T-helper 2 cell treated with Interferon-gamma antibody and Interleukin-4, amounts not matched to agents 5 μg/mL and 100 μg/mL, for 36 hours (primary cell): ENCODE measurements at places on chromosomes 1 and 21.

DNA sequence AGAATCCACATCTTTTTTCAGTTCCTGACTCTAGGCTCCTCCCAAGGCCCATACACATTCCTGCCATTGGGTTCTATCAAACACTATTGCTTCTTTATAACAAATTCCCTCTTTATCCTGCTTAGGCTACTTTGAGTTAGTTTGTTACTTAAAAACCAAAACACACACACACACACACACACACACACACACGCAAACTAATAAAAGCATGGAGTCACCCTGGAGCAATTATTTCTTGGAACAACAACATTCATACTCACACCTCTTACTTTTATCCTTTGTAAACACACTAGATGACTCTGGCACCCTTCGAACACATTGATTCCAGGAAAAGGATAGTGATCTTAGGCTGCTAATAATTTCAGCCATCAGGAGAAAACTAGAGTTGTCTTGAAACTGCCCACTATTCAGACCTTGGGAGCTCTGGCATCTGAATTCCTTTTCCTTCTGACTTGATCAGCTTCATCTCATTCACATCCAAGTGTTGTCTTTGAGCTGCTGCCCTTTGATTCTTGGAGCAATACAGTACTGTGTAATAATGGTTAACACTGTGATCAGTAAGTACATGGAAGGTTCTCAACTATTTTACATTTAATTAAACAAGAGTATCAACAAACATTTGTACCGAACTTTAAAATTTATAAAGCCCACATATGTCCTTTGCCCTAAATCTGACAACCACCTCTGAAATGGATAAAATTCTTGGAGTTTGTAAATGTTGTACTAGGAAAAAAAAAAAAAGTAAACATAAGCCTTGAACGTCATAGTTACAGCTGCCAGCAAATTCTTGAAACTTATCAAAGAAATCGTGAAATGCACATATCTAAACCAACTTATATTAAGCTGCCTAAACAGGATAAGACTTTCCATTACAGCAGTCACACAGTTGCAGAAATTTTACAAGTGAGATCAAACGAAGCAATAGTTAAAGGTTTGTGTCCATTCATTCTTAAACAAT is 2.8 kb upstream of the SEC22B start:
- no peak overlapping the region for H3K27ac ChIP-seq
- peaks cover 4% of the 10 kb centered on the region for H3K4me1 ChIP-seq
- DNase-seq, result no peak
- peaks cover 2% of the 10 kb centered on the region for H3K27me3 ChIP-seq
- H3K36me3 ChIP-seq, result peaks cover 8% of the 10 kb centered on the region

DNA sequence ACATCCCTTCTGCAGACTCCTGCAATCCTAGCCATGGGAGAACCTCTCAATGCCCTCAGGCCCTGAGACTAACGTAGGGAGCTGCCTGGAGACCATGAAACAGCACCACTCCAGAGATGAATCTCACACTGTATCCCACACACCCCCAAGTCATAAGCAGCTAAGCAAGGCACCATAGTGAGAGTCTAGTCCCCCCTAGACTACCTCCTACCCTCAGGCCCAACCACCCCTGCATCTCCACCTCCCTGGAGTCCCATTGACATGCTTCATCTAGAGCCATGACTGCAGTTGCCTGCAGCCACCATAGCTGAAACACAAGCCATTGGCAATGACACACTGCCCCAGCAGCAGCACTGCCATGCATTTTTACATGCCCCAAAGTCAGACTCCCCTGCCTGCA is 17.4 kb downstream of the SPRR2G start:
- H3K27ac ChIP-seq, result no peak overlapping the region
- no peak overlapping the region for H3K4me3 ChIP-seq
- peaks cover 11% of the 10 kb centered on the region for H3K27me3 ChIP-seq
- DNase-seq, result no peak

- DNase-seq, result no peak
- H3K27me3 ChIP-seq, result peaks cover 12% of the 10 kb centered on the region
- H3K27ac ChIP-seq, result no peak overlapping the region
- no peaks in the 10 kb centered on the region for H3K36me3 ChIP-seq
- no peak overlapping the region for H3K4me3 ChIP-seq
Observed at GRCh38 chr1:207424570-207425131, 29.5 kb upstream of the CR2 start.

DNA sequence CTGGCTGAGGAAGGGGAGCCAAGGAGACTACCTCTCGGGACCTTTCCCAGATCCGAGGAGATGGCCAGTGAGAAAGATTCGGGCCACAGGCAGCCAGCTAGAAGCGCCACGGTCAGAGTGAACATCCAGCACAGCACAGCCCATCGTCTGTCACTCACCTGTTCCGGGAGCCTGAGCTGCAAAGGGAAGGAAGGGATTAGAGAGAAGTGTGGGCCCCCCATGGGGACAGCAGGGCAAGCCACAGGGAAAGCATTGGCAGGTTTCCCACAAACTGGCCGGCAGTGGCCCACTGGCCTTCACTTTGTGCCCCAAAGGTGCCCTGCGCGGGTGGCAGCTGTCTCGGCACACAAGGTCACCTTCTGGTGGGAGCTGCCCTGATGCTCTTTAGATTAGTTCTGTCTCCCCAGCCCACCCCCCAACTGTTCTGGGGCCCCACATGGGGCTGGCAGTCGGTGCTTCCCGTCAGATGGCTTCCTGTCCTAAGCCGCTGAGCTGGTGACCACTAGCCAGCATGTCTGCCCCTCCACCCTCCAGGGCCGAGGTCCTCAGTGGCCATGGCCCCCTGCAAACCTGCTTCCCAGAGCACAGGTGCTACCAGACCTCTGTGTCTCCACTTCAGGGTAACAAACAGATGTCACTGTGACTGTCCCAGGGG is 56.7 kb downstream of the LACTBL1 start:
- peaks cover 2% of the 10 kb centered on the region for H3K27me3 ChIP-seq

GRCh38 chr21:36162631-36163030 is 6.0 kb downstream of the DOP1B start:
- DNase-seq, result no peak
- H3K36me3 ChIP-seq, result peaks cover 19% of the 10 kb centered on the region
- no peak overlapping the region for H3K4me3 ChIP-seq
- H3K27me3 ChIP-seq, result no peaks in the 10 kb centered on the region

DNA sequence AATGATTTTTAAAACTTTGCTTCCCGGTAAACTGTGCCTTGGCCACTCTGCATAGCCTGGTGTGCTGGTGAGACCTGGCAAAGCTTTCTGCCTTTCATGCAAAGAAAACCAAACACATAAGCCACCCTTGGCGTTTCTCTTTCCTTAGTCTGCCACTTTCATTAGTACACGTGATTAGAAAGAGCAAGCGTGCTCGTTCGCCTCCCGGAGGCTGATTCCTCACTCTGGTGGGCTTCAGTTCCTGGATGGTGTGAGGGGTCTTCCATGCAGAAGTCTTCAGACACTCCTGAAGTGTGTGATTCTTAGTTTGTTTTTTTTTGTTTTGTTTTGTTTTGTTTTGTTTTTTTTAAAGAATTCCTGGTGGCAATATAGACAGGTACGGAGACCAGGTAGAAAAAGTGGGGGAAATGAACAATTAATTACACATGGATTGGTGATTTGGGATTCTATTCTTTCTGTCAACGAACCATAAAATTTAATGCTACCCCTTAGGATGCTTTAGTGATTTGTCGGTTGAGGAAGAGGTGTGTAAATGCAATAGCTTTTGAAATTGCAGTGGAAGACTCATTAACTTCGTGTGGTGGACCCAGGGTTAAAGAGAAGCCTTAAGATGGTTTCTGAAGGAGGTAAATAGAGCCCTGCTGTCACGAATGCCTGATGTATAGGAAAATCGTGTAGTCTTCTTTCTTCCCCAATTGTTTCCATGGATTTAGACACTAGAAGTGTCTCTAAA is 2.1 kb downstream of the GALNT2 start:
- peak overlapping the region; percentile 87 for H3K27ac ChIP-seq
- no peak for DNase-seq
- H3K4me1 ChIP-seq, result peaks cover 36% of the 10 kb centered on the region

DNA sequence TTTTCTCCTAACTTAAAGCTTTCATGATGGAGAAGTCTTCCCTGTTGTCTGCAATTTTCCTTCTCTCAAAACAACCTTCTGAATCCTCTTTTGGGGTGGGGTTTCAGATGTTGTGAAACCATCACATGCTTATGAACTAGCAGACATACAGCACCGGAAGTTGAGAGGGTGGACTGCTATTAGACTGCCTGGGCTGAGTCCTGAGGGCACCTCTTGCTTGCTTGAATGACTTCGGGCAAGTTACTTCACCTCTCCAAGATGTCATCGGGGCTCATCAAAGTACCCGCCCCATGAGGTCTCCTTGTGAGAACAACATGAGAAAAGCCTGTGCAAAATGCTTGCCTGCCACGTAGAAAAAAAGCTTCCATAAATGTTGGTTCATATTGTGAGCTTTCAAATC is 89.6 kb downstream of the CCDC185 start:
- H3K36me3 ChIP-seq, result no peaks in the 10 kb centered on the region
- peaks cover 4% of the 10 kb centered on the region for H3K4me1 ChIP-seq
- peaks cover 26% of the 10 kb centered on the region for H3K27me3 ChIP-seq
- peak overlapping the region; percentile 62 for H3K4me3 ChIP-seq

DNA sequence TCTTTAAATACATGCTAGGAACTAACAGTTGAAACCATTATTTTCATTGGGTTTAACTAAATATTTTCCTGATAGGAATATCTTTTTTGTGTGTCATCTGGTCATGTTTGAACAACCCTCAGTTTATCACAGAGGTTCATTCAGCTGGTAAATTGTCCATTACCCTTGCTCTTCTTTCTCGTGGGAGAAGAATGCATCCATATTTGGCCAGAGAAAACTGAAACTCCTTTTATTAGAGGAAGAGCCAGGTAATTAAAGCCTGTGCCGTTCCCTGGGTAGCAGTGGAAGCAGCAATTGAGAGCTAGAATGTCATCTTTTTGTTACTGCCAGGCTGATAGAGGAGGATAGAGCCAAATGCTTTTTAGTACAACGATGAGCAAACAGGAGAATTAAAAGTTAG is 587.2 kb upstream of the ZRANB2 start:
- no peak overlapping the region for H3K4me3 ChIP-seq
- H3K27ac ChIP-seq, result no peak overlapping the region
- H3K4me1 ChIP-seq, result no peaks in the 10 kb centered on the region
- H3K27me3 ChIP-seq, result no peaks in the 10 kb centered on the region
- H3K36me3 ChIP-seq, result no peaks in the 10 kb centered on the region

GRCh38 chr1:216721863-216722262 is 1.4 kb downstream of the ESRRG start:
- no peak overlapping the region for H3K27ac ChIP-seq
- H3K27me3 ChIP-seq, result peaks cover 14% of the 10 kb centered on the region
- no peaks in the 10 kb centered on the region for H3K36me3 ChIP-seq

- H3K4me3 ChIP-seq, result no peak overlapping the region
- H3K36me3 ChIP-seq, result no peaks in the 10 kb centered on the region
- no peak overlapping the region for H3K27ac ChIP-seq
- no peaks in the 10 kb centered on the region for H3K4me1 ChIP-seq
- H3K27me3 ChIP-seq, result peaks cover 20% of the 10 kb centered on the region
Observed at GRCh38 chr1:94580367-94581115, 39.0 kb upstream of the F3 start.

GRCh38 chr1:229258031-229258756 is 12.7 kb upstream of the RAB4A start:
- no peaks in the 10 kb centered on the region for H3K36me3 ChIP-seq
- peaks cover 25% of the 10 kb centered on the region for H3K4me1 ChIP-seq
- peak overlapping the region; percentile 6 for H3K4me3 ChIP-seq
- peaks cover 5% of the 10 kb centered on the region for H3K27me3 ChIP-seq

DNA sequence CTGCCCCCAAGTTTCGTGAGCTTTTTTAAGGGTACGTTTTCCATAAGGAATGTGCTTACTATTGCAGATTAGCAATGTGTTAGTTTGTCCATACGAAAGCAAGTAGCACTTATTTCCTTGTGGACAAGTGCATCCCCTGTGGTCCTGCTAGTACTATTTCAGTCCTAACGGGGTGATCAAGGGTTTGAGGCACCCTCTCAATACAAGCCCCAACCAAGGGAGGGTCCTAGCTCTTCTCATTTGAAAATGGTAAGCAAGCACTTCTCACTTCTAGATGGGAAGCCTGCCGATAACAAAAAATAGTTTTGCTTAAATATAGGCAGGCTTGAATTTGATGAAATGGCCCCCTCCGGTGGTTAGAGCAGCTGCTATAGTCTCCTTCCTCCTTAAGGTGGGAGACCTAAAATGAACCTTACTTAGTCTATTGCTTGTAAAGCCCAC is 64.0 kb upstream of the HMCN1 start:
- peaks cover 40% of the 10 kb centered on the region for H3K4me1 ChIP-seq
- DNase-seq, result no peak
- no peaks in the 10 kb centered on the region for H3K27me3 ChIP-seq
- H3K36me3 ChIP-seq, result peaks cover 4% of the 10 kb centered on the region
- no peak overlapping the region for H3K4me3 ChIP-seq

DNA sequence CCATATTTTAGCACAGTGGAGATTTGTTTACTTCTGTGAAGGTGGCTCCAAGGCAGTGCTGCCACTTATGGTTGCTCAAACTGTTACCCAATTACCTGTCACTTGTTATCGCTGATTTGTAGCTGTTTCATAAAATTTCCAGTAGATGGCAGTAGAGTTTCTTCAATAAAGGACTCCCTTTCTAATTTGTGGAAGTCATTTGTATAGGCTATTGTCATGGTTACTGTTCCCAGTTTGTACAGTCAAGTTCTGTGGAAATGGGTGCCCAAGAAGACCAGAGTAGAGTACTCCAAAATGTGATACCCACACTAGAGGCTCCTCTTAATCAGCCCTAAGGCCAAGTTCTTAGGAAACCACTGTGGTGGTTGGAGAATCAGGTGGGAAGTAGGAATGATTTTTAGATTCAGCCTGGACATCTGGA is 186.1 kb downstream of the CLEC20A start:
- H3K4me3 ChIP-seq, result no peak overlapping the region
- no peaks in the 10 kb centered on the region for H3K36me3 ChIP-seq
- peaks cover 3% of the 10 kb centered on the region for H3K27me3 ChIP-seq
- H3K27ac ChIP-seq, result no peak overlapping the region
- no peak for DNase-seq

DNA sequence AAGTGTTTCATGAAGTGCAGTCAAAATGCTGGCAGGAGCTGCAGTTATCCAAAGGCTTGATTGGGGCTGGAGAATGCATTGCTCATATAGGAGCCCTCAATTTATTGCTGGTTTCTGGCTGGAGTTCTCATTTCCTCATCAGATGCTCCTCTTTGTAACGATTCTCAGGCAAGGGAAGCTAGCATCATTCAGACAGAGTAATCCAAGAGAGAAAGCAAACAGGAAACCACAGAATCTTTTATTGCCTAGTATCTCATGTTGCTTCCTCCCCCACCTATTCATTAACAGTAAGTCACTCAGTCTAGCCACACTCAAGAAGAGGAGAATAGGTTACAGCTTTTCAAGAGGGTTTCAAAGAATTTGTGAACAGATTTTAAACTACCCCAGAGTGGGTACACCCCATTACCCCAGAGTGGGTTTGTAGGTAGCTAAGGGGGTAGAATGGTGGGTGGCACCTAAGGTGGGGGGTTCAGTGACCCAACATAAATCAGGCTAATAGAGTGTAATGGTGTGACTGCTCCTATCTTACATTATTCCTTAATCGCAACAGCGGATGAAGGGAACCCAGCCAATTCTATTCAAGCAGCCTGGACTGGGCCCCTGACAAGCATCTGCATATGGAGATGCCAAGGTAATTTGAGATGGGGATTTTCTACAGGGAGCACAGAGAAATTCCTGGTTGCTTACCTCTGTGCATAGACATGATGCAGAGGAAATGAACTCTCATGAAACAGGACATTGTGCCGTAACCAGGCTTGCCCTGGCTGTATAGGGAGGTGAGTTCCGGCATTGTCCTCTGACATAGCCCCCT is 67.1 kb downstream of the KCNJ15 start:
- no peak overlapping the region for H3K4me3 ChIP-seq
- H3K36me3 ChIP-seq, result no peaks in the 10 kb centered on the region
- H3K27me3 ChIP-seq, result peaks cover 2% of the 10 kb centered on the region
- H3K4me1 ChIP-seq, result peaks cover 11% of the 10 kb centered on the region
- no peak overlapping the region for H3K27ac ChIP-seq

GRCh38 chr1:30928171-30928570 is 19.6 kb upstream of the SDC3 start:
- peaks cover 6% of the 10 kb centered on the region for H3K36me3 ChIP-seq
- no peak for DNase-seq
